GM12864 (cell line): ENCODE measurements at places on chromosomes 11 and 22.

GRCh38 chr11:19240420-19241259, at the start of gene E2F8:
TSS of gene E2F8 (minus strand) at chr11:19240945. CDS start at chr11:19240121, 824 bp downstream.
- peak; percentile 89 for DNase-seq

DNA sequence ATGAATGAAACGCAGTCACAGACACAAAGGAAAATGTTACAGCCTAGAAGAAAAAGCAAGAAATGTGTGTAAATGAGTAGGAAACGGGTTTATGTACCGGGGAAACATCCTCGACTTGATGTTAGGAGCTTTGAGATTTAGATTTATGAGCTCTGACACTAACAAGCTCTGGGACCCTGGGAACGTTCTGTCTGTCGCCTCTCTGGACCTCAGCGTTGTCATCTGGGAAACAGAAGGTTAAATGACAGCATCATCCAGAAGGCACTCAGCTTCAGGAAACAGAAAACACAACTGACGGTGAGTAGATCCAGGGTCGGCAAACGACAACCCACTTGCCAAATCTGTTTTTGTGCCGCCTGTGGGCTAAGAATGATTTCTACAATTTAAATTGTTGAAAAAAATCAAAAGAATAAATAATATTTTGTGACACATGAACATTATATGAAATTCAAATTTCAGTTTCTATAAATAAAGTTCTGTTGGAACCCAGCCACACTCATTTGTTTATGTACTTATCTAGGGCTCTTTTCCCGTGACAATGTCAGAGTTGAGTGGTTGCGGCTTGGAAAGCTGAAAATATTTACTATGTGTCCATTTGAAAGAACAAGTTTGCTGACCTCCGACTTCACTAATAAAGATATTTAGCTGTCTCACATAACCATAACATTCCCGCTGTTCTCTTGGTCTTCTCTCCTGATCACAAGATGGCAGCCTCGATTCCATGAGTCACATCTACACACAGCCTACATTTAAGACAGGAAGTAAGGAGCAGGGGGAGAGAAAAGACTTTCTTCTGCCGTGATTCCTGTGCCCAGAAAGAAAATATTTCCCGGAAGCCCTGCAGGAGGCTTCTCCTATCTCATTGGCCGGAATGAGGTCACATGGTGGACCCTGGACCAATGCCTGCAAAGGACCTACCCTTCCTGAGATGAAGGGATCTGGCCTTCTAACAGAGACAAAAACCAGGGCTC, 47.1 kb upstream of the SYT13 start:
- no peak for DNase-seq

- DNase-seq, result no peak
Measured at GRCh38 chr11:119590651-119591351, 138.2 kb downstream of the NECTIN1 start.

DNA sequence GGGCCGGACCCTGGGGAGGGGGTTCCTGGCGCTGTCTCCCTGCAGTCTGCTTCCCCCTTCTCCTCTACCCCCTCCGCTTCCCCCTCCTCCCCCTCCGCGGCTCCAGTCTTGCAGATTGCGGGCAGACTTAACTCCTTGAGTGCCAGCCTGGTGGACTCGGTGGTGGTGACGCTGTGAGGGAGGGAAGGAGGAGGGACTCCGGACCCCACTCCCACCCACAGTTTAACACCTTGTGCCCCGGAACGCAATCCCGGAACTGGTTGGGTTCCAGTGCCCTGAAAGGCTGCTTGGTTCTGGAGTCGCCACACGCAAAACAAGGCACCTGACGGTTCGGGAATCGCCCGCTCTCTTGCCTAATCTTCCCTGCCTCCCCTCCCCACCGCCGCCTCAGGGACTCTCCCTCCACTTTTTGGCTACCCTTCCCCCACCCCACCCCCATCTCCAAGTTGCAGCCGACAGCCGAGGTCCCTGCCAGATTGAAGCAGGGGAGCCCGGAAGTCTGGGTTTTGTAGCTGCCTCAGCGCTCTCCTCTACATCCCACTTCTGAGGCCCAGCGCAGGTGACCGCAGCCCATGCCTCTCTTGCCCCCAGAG, 3.9 kb upstream of the BCL9L start:
- DNase-seq, result no peak

DNA sequence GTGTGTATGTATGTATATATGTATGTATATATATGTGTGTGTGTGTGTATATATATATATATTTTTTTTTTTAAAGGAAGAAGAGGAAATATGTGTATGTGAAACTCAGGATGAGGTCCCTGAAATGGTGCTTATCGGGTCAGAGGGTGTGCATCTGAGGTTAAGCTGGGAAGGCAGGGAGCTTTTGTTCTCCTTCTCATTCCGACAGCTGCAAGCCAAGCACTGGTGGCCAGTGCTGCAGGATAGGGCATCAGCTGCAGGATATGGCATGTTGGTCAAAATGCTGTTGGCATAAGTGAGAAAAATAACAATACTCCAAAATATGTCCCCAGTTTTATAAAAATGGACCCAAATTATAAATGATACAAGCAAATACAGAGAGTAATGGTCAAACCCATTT, 7.4 kb downstream of the SNRPD3 start:
- no peak for DNase-seq

GRCh38 chr11:20671856-20672546, 2.6 kb downstream of the NELL1 start:
- no peak for DNase-seq

DNA sequence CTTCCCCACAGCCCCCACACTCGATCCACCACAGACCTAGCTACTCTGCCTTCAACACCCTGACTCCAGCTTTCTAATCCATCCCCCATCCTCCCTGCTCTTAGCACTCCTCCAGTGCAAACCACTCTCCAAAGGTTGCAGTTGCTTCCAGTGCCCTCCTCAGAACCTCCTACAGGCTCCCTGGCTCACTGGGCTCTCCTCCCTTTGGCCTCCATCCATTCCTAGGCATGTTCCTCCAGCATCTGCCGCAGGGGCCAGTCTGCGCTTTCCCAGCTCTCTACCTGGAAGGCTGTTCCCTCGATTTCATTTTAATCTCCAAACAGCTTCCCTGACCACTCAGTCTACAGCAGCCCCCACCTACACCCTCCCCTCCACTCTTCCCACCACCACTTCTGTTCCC, 133.8 kb downstream of the SPATA19 start:
- no peak for DNase-seq

DNA sequence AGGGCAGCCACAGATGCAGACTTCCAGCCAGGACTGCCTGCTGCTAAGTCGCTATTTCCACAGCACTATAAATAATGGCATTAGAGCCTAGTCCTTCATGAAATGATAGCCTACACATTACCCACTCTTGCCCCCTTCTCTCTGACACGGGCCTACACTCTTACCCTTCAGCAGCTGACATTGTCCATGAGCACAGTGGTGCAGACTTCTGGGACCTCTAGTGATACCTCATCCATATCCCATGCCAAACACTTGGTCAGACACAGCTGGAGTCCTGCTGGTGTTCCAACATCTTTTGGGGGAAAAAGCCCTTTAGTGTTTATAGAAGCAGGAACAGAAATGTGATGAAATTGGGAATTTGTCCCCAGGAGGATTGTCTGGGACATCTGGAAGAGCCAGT, 43.4 kb upstream of the RAB1B start:
- no peak for DNase-seq

GRCh38 chr11:9380773-9381172, 3.7 kb upstream of the IPO7 start:
- DNase-seq, result no peak

GRCh38 chr11:58745705-58746364, 14.1 kb upstream of the GLYAT start:
- no peak for DNase-seq

DNA sequence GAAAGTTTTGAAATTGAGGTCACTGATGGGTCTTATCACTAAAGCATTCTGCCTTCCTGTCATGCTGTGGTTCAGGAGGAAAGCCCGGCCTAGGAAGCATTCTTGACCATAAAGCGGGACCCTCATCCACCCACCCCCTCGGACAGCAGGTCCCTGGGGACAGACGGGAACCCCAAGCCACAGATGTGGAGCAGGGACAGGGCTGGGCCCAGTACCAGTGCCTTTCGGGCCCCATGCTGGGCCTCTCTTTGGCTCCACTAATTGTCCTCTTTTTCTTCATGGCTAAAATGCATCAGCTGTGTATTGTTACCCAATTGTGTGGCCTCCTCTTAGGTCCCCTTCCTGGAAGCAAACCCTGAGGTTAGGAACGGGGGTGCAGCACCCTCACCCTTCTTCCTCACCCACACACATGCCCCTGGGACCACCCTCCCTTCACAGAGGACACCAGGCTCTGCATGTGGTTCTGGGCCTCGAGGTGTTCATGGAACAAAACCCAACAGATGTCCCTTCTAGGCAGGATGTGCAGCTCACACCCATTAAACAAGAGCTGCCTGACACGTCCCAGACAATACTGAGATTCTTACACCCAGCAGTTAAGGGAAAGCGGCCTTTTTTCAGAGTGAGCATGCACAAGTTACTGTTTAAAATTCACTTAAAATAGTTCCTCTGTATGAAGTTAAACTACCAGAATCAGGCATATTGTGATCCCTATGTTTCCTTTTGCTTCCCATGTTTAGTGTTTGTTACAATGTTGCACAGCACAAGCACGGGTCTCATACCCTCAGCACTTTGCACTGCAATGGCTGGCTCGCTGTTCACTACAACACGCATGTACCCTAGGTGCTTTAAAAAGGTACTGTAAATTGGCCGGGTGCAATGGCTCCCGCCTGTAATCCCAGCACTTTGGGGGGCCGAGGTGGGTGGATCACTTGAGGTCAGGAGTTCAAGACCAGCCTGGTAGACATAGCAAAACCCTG, 807.6 kb downstream of the BRD1 start:
- DNase-seq, result no peak

DNA sequence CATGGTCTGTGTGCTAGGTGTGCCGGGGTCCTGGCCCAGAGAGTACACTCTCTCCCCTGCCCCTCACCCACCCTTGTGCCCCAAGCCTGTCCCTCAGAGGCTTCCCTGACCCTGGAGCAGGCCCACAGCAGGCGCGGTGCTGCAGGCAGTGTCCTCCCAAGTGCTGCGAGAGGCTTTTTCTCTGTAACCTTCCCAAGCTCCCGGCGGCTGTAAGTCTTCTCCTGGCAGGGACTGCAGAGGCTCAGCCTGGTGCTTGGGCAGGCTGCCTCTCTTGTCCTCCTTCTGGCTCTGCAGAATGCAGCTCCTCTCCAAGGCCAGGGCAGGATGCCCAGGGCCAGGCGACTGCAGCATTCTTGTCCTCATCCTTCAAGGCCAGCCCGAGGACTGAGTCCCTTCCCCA, 15.9 kb downstream of the RFPL1 start:
- no peak for DNase-seq

- no peak for DNase-seq
Measured at GRCh38 chr11:96027021-96027420, 103.1 kb upstream of the MTMR2 start.

GRCh38 chr11:44711113-44711786, 15.5 kb upstream of the TSPAN18 start:
- DNase-seq, result no peak

- DNase-seq, result no peak
Measured at GRCh38 chr22:46070215-46070802, 80.0 kb upstream of the PPARA start.
